BJ (cell line): ENCODE measurements at places on chromosomes 11 and 22.

- no peak for DNase-seq
Measured at GRCh38 chr11:73453562-73453961, 77.4 kb downstream of the RELT start.

- no peak for DNase-seq
Measured at GRCh38 chr11:102320679-102321078, 3.4 kb downstream of the BIRC3 start.

DNA sequence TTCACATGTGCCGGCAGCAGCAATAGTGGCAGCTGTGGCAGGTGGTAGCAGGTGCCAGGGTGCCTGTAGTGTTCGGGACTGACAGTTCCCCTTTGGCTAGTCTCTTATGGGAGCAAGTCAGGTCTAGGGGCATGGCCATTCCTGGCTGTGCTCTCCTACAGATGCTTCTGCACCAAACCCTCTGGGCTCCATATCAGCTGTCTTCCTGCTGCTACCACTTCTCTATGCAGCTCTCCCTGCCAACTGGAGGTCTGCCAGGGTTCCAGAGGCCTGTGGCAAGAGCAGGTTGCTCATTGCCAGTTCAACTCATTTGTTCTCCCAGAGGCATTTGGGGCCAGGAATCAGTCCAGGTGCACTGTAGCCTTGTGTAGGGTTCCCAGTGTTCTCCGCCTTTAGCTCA, 473.7 kb downstream of the JRKL start:
- DNase-seq = no peak

DNA sequence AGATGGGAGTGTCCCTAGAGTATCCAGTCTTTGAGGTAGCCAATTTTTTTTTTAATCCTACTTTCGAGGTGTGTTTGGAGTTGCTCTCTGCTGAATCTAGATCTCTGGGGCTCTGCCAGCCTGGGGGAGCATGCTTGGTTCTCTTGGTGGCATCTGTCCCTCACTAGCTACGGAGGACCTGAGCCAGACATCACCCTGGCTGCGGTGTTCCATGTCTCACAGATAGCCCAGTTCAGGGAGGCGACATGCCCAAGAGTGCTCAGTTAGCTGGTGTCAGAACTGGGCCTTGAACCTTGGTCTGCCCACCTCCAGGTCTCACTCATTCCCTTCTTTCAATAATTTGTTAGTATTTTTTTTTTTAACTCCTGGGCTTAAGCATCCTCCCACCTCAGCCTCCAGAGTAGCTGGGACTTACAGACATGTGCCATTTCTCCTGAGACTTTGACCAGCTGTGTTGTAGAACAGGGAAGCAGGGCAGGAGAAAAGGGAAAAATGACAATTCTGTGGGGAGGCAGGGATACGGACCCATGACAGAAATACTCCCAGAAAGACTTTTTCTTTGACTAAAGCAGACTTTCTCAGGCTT, 621 bp downstream of the HMOX1 start:
- DNase-seq = no peak

DNA sequence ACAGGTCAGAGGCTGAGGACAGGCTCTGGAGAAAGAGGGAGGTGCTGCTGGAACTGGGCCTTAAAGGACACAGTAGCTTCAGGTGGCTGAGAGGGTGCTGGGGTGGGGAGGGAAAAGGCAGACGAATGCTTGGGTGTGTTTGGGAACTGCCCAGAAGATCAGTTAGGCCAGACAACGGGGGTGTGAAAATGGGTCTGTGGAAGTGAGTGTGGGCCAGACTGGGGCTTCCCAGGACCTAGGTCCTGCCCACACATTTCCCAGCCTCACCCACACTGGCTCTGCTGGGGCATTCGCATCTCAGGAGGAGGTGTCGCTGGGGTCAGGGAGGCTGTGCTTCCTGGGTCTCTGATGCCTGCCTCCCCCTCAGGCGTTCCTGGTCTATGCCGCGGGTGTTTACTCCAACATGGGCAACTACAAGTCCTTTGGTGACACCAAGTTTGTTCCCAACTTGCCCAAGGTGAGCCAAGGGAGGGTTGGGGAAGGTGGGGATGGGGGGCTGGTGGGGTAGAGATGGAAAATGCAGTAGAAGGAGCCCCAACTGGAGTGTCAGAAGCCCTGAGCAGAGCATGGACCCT, 4.7 kb downstream of the DPP3 start:
- no peak for DNase-seq
